Natural killer cell (primary cell): ENCODE measurements at places on chromosomes 3 and 15.

- DNase-seq: no peak
Observed at GRCh38 chr15:57217778-57218598, 158.3 kb upstream of the CGNL1 start.

DNA sequence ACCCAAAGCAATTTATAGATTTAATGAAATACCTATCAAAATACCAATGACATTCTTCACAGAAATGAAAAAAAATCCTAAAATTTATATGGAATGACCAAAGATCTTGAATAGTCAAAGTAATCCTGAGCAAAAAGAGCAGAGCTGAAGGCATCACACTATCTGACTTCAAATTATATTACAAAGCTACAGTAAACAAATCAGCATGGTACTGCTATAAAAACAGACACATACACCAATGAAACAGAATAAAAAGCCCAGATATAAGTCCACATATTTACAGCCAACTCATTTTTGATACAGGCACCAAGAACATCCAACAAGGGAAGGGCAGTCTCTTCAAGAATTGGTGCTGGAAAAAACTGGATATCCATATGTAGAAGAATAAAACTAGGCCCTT lies 54.9 kb upstream of the TMEM158 start:
- no peak for DNase-seq

DNA sequence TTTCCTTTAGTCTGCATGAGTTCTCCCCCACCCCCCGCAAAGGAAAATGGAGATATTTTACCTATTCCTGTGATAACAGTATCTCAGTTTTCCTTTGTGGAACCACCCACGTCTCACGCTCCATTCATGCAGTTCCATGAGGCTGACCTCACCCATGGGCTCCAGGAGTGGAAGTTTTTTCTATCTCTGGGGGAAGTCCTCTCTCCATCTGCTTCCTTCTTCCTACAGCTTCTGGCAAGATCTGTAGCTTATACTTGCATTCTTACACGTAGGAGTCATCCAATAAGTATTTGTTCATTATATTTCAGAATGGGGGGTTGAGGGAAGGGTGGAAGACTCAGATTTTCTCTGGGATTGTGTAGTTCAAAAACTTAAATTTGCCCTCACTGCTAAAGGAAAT lies 5.8 kb upstream of the GLCE start:
- no peak for DNase-seq

DNA sequence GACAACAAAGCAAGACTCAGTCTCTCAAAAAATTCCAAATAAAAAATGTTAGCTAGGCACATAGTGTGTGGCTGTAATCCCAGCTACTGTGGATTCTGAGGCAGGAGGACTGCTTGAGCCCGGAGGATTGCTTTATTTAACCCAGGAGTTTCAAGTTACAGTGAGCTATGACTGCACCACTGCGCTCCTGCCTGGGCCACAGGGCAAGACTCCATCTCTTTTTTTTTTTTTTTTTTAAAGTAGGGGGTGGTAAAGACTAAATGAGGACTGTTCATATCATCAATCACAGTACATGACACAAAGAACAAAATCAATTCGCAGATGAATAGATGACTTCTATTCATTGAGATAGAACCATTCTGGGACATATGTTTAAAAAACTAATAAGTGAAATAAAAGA lies 48.1 kb downstream of the ACAP2 start:
- DNase-seq: no peak

DNA sequence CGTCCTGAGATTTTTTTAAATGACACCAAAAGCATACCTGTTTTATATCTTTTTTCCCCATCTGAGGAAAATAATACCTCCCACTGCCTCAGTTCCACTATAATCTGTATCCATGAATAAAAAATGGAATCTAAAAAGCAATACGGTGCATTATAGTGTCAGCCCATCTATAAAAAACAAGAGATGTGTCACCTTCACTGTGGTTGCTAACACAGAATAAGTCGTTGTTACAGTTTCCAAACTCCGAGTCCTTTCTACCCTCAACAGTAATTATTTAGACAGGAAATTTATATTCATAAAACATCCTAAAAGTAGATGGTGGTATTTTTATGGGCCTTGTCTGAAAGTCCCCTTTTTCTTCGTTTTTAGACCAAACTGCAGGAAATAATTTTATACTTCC lies 19.4 kb downstream of the RFTN1 start:
- no peak for DNase-seq

- no peak for DNase-seq
Observed at GRCh38 chr15:60259469-60259868, 138.3 kb downstream of the ANXA2 start.

- no peak for DNase-seq
Observed at GRCh38 chr15:70016511-70016994, 81.2 kb downstream of the TLE3 start.

DNA sequence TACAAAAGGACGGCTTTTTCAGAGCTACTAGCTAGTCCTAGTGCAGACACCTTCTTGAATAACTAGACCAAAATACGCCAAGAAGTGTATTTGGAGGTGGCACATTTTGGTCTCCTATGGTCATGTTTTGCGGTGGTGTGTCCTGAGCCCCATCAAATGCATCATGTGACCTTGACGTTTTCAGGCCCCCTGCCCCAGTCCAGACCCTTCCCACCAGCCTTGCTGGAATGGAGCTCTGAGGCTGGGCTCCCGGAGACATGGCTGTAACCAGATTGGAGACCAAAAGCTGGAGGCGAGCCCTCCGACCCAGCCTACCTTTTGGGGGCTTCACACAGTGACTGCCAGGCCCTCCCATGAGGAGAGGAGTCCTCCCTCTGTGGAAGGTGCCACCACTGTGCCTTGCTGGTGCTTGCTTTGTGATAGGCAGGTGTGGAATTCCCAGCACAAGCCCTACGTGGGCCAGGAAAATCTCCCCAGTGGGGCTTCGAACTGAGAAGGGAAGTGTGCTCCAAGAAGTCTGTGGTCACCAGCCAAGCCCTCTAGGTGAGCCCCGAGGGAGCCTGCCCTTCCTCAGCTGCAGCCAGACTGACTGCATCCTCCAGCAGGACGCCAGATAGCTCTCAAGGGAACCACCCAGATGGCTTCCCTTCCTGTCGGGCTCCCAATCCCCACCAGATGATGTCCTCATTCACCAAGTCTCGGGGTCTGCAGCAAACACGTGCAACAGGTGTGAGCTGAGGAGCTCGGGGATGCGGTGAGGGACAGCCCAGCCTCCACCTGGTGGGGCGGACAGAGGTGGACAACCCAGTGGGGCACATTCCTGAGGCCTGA lies 126.2 kb downstream of the ASB7 start:
- no peak for DNase-seq

- peak; percentile 65 for DNase-seq
Observed at GRCh38 chr15:78047761-78048627, 29.5 kb downstream of the TBC1D2B start.

DNA sequence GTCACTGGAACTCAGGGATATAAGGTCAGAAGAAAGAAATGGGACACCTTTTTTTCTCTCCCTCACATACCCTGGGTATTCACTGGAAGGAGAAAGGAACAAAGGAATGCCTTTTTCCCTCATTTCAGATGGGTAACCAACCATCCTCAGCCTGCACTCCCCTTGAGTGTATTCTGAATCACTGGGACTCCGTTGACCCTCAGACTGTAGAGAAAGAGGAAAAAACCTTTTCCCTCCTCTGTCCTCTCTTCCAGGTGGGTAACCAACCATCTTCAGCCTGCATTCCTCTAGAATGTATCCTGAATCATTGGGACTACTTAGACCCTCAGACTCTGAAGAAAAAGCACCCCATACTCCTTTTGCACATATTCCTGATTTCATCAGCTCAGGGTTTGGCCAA lies 11.4 kb downstream of the PRR20G start:
- DNase-seq: no peak

- no peak for DNase-seq
Observed at GRCh38 chr3:169891886-169892285, 19.5 kb upstream of the SAMD7 start.

GRCh38 chr3:162984746-162985145 lies 1488.1 kb downstream of the OTOL1 start:
- DNase-seq: no peak

GRCh38 chr15:49155834-49156627 lies 632 bp upstream of the COPS2 start:
- no peak for DNase-seq

- no peak for DNase-seq
Observed at GRCh38 chr3:26368312-26368711, 254.3 kb upstream of the LRRC3B start.

DNA sequence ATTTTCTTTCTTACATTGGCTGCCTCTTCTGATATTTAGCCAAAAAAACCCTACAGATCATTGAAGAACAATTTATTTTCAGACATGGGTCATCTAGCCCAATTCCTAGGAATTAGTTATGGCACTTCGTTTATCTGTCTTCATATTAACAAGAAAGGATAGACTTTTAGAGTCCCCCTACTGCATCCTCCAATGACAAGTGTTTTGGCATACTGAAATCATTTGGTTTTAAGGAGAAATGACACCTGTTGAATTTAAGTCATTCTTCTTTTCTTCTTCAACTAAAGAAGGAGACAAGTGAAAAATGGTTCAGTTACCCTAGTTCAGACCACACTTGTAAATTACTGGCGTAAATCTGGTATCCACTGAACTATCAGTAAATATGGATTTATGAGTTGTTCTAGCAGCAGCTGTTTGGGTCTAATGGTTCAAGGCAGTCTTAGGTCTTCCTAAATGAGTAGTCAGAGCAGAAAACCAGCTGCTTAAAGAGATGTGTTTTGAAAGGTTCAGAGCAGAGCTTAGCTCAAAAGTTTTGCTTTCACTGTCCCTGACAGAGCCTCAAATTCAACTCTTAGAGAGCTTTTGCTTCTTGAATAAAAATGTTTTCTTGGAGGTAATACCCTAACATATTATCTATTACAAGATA lies 5.6 kb downstream of the VGLL3 start:
- no peak for DNase-seq

- no peak for DNase-seq
Observed at GRCh38 chr3:134803051-134803505, 8.0 kb downstream of the EPHB1 start.

- no peak for DNase-seq
Observed at GRCh38 chr3:13785853-13786436, 93.9 kb downstream of the WNT7A start.

DNA sequence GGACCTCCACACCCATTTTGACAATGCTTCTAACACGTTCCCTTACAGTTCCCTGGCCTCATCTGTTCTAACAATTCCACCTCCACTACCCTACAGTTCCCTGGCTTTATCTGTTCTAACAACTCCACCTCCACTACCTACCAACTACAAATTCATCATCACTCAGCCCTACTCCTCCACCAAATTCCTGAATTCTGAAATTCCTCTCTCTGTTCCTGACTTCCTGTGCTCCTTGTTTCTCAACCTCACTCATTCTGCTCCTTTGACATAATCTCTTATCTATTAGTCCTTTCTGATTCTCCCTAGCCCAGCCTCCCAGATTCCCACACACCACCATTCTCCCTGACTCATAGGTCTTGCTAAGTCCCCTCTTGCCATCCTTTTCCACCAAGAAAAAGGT lies 22.5 kb downstream of the UPK1B start:
- no peak for DNase-seq

- no peak for DNase-seq
Observed at GRCh38 chr15:43329217-43329959, 985 bp downstream of the LCMT2 start.

DNA sequence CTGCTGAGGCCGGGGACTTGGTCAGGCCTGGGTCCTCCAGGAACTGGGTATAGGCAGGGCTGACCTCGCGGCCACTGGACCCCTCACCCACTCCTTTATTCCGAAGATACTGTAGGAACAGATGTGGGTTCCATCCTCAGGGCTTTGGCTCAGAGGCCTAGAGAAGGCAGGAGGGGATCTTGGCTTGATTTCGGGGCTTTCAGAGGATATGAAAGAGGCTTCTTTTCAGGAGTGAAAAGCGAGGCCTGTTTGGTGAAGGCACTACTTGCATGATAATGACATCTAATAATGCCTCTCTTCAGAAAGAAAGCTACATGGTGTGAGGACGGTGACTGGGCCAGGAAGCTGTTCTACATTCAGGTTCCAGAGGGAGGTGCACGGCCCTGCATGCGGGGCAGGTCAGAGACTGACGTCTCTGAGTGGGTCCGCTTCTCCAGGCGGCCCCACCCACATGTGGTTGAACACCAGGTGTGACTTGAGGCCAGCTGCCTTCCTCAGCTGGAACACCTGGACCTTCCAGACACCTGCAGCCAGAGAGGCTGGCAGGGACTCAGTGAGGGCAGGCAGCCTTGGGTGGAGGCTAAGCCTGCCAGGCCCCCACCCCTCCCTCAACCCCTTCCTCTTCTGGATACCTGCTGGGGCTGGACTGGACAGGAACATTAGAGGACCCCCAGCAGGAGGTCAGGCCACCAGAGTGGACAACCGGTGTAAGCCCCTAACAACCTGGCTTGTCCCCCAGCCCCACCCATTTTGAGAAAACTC lies 31.1 kb upstream of the HHATL start:
- no peak for DNase-seq

DNA sequence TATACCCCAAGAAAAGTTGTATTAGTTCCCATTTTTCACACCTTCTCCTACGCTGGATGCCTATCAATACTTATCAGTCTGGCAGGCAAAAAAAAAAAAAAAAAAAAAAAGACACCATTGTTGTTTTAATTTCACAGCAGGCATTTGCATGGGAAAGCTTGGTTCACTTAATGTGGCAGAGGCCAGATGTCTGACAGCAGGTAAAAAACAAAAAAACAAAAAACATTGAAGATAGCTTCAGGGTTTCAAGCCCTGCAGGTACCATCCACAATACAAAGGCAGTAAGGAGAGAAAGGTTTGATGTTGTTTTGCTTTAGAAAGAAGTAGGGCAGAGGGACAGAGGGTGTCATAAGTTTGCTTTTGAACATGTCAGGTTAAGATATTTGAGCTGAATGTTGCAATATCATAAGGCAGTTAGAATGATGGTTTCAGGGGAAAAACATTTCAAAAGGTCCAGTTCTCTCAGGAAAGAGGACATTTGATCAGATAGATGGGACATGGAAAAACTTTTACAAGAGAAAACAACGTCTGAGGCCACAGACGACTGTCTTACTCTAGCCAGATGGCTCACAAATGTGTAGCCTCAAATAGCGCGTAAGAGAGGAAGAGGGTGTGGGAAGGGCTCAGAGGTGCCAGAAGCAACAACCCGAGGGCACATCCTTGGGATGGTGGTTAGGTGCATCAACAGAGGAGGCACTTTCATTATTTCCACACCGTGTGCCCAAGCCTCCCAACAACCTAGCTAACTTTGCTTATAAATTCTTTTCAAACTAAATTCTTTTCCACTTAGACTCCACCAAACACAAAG lies 25.7 kb downstream of the PCOLCE2 start:
- no peak for DNase-seq

DNA sequence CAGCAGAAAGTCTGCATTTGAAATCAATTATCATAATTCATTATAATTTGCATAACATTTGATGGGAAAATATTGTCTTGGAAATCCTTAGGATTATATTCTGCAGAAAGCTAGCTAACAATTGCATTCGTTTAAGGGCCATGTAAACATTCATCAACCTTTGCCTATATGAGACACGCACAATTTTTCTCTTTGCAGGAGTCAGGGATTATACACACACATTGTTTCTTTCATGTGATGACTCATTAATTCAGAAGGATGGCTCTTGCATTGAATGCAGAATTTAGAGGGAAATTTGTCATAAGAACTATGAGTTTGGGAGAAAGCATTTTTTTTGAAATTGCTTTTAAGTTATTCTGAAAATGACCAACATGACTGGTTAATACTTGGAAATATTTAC lies 844.7 kb downstream of the DIPK2A start:
- no peak for DNase-seq
